Stimulated activated CD8-positive, alpha-beta memory T cell treated with anti-CD3 and anti-CD28 coated beads, Interleukin-2, amount 100 ng/mL, for 48 hours (primary cell): ENCODE measurements at places on chromosomes 16 and 17.
A peak's percentile ranks its signal among the peaks of the same experiment; 100 is the strongest.

GRCh38 chr17:44115585-44116415 lies 7.6 kb downstream of the HDAC5 start:
- DNase-seq: no peak

DNA sequence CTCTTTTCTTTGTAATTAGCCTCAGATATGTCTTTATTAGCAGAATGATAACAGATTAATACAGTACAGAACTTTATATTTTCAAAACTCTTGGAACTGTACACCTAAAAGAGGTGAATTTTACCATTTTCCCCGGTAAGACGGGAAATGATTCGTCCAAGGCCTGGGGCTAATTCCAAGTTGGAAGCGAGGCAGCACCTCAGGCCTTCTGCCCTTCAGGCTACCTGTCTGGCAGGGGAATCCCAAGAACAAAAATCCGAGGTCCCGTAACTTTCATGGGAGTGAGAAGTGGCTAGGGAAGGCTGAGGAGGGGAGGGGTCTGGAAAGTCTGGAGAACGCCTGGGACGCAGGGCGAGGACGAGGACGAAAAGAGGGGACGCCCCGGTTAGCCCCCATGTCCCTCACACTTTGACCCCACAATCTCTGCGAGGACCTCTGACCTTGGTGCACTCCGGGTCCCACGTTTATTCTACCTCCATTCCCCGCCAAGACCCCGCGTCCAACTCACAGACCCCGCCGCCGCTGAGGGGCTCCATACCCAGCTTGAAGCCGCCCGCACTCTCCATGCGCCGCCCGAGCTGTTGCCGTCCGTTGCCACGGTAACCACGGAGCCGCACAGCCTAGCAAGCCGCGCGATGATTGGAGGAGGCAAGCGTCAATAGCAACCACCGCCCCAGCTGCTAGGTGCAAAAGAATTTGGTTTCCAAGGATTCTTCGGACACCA lies at the start of gene HYDIN:
HYDIN (minus strand) TSS at position 601 of the 724 bp plus-strand sequence. CDS start 43,827 bp downstream, outside the sequence.
- DNase-seq: peak; percentile 19

- peak; percentile 53 for DNase-seq
Measured at GRCh38 chr16:87850009-87851006, 19.0 kb downstream of the SLC7A5 start.

- no peak for DNase-seq
Measured at GRCh38 chr17:62179525-62180161, 114.6 kb upstream of the MED13 start.

DNA sequence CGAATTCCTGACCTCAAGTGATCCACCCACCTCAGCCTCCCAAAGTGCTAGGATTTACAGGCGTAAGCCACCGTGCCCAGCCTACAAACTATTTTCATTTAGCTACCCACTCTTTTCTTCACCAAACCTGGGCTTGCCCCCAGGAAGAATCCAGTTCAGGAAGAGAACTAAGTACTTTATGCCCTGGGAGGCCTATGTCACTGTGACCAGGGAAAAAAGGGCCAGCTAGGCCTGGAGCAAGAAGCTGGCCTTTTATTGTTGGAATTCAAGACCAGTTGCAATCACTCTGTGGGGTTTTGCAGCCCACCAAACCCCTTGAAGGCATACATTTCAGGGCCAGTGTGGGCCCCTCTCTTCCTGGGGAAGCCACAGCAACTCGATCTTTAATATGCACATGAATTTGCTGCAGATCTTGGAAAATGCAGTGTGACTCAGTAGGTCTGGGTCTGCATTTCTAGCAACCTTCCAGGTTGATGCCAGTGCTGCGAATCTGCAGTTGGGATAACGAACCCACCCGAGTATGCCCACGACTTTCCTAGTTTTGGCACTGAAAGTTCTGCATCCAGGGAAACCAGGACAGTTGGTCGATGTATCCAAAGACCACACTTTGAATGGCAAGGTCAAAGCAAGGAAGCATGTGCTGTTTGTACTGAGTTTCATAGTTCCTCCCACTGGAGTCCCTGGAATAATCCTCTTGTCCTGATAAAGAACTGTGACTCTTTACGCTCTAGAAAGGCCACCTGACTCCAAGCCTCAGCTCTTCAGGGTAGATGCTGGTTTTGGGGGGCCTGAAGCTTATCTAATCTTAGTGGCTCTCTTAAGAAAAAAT lies 7.2 kb upstream of the MRPS23 start:
- DNase-seq: no peak

- no peak for DNase-seq
Measured at GRCh38 chr16:56192635-56192945, 1.3 kb downstream of the GNAO1 start.

- DNase-seq: no peak
Measured at GRCh38 chr16:49700251-49701064, 155.5 kb downstream of the ZNF423 start.
